Stimulated activated CD8-positive, alpha-beta memory T cell treated with anti-CD3 and anti-CD28 coated beads, Interleukin-2, amount 100 ng/mL, for 1 hour (primary cell): ENCODE measurements at places on chromosomes 5 and 9.

- no peak for DNase-seq
Measured at GRCh38 chr5:173890195-173890991, 2.2 kb downstream of the CPEB4 start.

DNA sequence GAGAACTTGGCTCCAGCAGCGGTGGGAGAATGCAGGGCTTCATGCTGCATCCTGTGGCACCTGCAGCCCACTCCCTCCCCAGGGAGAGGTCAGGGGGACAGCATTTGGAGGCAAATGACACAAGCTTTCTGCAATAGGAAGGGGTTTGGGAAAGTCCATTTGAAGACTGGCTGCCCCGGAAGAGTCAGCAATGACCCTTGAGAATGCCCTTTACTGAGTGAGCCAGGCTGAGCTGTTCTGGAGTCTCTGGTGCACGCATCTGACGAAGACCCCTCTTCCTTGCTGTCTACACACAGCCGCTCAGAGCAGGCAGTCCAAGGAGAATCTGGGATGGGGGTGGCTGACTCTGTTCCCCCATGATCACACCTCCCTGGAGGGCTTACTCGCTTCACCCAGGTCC is 5.5 kb upstream of the NXNL2 start:
- DNase-seq: no peak

DNA sequence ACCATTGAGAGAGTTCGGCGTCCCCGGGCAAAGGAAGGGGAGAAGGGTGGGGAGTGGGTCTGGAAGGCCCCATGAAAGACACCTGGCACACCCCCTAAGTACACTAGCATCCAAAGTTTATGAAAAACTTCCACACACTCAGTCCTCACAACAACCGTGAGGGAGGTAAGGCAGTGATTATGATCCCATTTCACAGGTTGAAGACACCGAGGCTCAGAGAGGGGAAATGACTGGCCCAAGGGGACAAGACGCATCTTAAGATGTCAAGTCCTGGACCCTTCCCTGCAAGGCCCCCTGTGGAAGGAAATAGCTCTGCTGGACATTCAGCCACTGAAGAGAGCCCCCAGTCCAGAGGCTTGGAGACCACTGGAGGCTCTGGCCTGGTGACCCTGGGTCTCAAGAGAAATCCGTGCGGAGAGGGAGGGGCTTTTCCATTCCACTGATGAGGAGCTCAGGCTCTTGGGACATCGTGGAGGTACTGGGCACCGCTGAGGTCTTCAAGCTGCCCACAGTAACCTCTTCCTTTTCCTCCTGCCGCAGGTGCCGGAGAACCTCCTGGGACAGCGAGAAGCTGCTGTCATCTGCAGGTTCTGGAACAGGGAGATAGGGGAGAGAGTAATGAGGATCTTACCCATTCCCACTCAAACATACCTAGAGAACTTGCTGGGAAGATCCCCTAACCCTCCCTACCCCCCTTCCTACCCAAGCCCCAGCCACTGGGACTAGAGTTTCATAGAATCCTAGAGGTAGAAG is 5.2 kb downstream of the SMIM33 start:
- no peak for DNase-seq

DNA sequence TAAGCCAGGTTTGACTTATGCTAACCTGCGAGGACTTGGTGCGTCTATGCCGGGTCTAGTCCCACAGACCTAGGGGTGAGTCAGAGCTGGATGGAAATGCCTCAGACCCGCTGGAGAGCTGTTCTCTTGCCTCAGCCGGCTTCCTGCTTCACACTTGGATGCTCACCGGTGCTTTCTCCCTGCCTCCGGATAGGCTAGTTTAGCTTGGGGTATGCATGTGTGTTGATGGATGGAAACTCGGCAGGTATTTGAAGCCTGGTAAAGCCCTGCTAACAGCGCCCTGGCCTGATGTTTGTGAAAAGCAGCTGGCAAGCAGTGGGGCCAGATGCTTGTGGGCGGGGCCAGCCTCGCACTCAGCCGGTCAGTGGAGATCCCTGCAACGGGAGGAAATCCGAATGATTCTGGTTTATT is 29.3 kb downstream of the PRRC2B start:
- DNase-seq: no peak

DNA sequence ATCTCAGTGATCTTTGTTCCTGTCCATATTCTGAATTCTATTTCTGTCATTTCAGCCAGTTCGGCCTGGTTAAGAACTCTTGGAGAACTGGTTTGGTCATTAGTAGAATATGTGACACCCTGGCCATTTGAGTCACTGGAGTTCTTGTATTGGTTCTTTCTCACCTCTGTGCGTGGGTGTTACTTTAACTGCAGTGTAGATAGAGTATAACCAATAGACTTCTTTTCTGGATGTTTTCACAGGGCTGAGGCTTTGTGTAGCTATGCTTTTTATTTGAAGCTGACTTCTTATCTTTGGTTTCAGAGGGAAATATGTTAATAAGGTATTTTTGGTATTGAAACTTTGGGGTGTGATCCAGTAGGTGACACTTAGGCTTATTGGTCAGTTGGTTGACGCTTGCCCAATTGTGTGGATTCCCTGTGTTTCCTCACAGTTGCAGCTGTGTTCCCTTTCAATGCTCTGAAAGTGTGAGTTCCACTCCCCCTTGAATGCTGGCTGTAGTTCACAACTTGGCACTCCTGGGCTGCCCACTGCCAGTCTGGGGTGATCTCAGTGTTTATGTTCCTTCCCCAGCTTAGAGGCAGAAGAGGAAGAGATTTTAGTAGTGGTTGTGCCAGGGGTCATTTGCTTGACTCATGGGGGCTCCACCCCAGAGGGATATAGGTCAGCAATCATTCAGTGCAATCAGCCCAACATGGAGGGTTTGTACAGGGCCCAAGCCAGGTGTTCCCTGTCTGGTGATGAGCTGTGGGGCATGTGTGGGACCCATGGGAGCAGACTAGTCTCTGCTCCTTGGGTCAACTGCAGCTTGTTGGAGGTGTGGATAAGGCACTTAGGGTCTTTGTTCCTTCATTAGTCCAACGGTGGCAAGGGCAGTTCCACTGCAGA is 34.9 kb upstream of the TEK start:
- no peak for DNase-seq

DNA sequence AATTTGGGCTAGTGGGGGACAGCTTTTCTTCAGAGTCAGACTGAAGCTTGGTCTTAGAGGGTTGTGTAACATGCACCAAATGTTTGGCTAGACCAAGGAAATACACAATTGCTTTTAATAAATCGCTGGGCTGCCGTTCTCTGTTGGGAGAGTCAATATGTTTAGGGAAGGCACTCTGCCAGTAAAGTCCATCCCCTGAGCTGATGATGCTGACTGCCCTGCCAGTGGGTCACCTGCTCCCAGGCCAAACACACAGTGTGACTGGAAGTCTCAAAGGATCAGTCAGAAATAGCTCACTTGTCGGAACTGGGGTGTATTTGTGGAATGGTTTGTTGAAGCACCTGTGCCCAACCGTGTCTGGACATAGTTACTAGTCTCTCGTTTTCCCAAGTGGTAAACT is 17.9 kb upstream of the ZNF474 start:
- DNase-seq: no peak

- no peak for DNase-seq
Measured at GRCh38 chr9:81108821-81109220, 580.5 kb downstream of the TLE1 start.

DNA sequence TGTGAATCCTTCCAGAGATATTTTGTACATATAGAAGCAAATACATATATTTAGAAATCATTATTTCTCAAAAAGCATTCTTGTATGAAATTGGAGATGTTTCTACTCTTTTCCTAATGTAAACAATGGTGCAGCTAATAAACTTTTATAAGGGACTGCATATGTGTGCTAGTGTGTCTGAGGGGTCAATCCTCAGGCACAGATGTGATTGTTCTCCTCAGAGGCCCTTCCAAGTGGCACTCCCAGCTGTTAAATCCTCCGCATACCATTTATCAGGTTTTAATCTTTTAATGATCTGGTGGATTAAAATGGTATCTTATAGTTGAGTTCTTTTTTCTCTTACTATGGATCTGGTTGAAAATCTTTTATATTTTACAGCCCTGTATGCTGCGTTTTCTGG is 5.6 kb upstream of the OMD start:
- DNase-seq: no peak

DNA sequence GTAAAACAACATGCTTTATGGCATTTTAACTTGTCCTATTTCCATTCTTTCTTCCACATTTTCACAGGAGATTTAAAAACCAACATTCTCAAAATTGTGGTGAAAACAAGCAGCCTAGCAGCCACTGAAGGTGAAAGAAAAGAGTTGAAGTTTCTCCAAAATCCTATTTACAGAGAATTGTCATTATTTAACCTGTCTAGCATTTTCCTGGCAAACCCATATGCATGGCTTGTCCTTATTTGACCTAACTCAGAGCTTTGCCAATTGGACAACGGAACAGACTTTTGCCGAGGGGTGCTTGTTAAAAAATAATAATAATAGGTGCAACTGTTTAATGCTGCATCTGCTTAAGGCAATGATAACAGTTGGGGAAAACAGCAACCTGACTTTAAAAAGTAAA is 80.4 kb upstream of the PCSK5 start:
- DNase-seq: no peak

DNA sequence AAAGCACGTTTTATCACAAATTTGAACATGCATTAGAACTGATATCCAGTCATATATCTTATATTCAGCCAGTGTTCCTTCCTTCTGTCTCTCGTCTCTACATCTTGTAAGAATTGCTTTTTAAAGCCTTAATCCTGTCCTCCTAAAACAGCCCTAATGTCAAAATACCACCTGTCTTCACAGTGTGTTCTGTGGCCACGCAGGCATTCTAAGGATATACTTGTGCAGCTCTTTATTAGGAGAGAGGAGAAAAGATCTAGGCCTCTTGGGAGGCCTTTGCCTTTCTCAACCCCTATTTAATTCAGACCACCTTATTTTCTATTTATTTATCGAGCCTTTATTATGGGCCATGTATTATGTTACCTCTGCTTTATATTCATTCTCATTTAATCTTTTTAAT is 78.3 kb downstream of the MAN2A1 start:
- DNase-seq: no peak

GRCh38 chr9:14554886-14555285 is 138.3 kb downstream of the ZDHHC21 start:
- no peak for DNase-seq

GRCh38 chr9:29656641-29657406 is 2083.5 kb upstream of the C9orf72 start:
- DNase-seq: no peak

DNA sequence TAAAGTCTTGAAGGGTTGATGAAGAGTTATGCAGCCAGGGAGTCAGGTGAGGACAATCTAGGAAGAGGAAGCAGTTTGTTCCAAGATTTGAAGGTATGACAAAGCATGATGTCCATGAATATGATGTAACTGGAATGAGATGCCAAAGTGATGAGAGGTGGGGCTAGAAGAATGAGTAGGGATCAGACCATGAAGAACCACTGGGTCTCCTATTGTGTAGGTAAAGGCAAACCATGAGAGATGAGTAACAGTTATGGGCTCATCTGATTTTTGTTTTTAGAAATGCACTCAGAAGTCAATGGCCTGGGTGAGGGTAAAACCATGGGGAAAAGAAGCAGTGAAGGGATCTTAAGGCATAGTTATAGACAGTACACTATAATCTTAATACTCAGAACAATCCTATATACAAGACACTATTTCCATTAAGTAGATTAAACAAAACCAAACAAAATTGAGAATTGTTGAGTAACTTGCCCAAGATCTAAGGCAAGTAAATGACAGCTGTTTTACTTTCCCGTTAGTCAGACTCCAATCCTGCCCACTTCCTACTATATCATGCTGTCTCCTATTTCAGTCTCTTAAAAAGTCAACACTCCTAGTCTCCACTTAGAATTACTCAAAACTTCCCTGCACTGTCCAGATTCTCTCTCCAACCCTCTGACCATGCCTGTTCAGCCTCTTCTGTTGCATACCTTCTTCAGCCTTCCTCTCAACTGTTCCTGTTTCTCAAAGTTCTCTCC is 393.8 kb upstream of the MEF2C start:
- no peak for DNase-seq

GRCh38 chr9:129242971-129243561 is 65.0 kb upstream of the IER5L start:
- DNase-seq: no peak

- no peak for DNase-seq
Measured at GRCh38 chr5:81164936-81165335, 68.2 kb upstream of the CKMT2 start.

GRCh38 chr5:52007230-52007858 is 624.1 kb downstream of the ISL1 start:
- no peak for DNase-seq

GRCh38 chr9:125887172-125887571 is 140.0 kb downstream of the PBX3 start:
- no peak for DNase-seq

- DNase-seq: no peak
Measured at GRCh38 chr9:107279086-107279485, 4.0 kb upstream of the RAD23B start.

GRCh38 chr5:159101685-159102084 is 2.0 kb upstream of the EBF1 start:
- DNase-seq: no peak

GRCh38 chr5:159913048-159913447 is 3.2 kb upstream of the ADRA1B start:
- no peak for DNase-seq

GRCh38 chr9:16425562-16426231 is 444.8 kb downstream of the BNC2 start:
- no peak for DNase-seq

DNA sequence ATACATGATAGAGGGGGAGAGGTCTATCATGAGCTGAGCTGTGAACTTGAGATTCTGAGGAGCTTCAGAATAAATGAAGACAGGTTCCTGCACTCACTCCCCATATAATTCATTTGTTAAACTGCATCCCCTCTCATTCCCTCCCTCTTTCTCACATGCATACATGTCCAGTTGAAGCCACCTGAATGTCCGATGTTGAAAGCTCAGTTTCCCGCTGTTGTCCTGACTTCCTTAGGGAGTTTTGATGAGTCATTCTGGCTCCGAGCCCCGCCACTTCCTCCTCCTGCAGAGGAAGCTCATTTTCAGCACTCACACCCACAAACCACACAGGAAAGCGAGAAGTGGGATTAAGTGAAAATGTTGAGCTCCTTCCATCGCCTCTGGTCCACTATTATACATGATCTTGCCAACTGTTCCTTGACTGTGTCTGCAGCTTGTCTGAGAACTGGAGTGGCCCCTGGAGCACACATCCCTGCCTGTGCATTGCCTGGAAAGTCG is 121.2 kb downstream of the CEMIP2 start:
- no peak for DNase-seq

DNA sequence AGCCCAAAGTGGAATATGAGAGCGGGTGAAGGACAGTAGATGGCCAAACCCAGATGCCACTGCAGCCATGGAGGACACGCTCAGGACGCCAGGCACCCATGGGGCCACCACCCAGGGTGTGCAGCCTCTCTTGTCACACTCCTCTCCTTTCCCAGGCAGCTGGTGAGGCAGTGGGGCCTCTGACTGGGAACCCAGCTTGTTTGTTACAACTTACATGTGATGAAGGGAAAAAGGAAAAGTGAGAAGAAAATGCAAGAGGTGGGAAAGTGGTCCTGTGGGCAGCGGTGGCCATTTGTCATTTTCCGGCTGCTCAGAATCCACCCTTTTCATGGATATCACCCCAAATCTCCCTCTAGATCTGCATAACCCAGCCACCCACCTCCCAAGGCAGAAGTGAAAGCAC is 62.7 kb upstream of the UNC5A start:
- no peak for DNase-seq

GRCh38 chr9:38311382-38312270 is 80.9 kb upstream of the ALDH1B1 start:
- DNase-seq: no peak
